ENCODE measurements at places on chromosomes 3 and 15.

DNA sequence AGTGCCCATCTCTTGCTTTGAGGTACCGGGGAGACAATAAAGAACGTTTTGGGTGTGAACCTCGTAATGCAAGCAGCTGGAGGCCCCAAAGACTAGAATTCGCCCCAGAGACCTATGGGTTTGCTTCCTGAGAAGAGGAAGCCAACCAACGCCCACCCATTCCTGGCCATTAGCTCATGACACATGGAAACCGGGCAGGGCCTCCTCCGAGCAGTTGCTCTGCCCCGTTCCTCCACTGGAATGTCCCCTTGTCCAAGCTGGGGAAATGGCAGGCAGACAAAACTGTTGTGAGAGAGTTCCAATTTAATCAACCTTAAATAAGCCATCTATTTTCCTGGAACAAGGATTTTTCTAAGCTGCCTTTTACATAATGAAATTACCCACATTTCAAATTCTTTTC is 250.9 kb upstream of the IGF1R start:
- no peak for DNase-seq

GRCh38 chr3:49339581-49339940 is 292 bp downstream of the USP4 start:
- no peak for DNase-seq

DNA sequence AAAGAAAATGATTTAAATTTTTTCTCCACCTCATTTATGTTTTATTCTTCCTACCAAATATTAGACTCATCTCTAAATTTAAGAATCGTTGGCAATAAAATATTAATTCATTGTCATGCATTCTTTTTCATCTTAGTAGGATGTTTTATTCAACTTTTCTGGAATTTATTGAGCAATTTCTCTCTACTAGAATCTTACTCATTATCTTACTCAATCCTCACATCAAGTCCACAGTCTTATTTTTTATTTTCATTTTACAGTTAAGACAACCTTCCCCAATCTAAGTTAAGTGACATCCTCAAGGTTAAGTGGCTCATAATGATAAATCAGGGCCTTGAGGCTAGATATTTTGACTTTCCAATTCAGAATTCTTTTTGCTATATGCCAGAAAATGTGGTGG is 15.9 kb upstream of the ALDH1A2 start:
- no peak for DNase-seq

DNA sequence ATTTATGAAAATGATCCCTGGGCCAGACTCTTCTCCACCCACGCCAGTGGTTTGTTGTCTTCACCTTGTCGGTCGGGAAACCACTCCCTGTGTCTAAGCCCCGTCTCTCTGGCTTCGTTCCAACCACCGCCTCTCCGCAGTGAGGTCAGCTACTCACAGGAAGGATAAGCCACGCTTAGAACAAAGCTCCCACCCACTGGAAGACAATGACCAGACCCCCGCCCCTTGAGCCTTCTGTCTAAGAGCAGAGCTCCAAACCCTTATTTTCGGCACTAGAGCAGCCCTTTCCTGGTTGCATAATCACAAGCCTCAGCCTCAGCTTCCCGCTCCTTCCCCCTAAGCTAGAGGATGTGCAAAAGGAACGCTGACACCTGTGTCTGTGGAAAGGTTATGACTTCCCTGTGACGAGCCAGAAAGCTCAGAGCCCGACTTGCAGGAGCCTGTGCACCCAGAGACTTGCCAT is 114.9 kb upstream of the MEF2A start:
- DNase-seq: peak; percentile 25

DNA sequence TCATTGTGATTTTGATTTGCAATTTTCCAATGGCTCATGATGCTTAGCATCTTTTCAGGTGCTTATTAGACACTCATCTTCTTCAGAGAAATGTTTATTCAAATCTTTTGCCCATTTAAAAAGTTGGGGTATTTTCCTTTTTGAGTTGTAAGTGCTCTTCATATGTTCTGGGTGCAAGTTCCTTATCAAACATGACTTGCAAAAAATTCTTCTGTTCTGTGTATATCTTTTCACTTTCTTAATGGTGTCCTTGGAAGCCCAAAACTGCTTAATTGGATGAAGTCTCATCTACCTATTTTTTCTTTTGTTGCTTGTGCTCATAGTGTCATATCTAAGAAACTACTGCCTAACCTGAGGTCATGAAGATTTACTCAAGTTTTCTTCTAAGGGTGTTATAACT is 332.8 kb downstream of the PLCL2 start:
- DNase-seq: no peak

DNA sequence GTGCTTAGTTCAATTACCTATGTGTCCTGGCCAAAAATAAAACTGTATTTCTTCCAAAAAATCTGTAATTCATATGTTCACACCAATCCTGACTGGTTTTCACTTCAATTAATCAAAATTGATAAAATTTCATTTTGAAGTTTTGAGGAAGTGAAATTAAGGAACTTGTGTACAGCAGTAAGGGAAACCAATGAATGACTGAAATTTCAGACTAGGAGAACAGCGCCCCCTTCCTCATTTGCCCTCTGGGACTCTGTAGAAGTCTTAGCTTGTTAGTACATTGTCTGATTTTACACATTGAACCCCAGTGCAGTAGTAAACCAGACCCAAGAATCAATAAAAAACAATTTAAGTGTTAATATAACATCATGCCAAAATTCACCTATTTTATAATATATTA is 495.3 kb upstream of the AGTR1 start:
- DNase-seq: no peak

- DNase-seq: no peak
Observed at GRCh38 chr3:181384970-181385369, 326.8 kb upstream of the SOX2 start.

GRCh38 chr3:49397470-49397869 is 14.3 kb downstream of the RHOA start:
- no peak for DNase-seq

DNA sequence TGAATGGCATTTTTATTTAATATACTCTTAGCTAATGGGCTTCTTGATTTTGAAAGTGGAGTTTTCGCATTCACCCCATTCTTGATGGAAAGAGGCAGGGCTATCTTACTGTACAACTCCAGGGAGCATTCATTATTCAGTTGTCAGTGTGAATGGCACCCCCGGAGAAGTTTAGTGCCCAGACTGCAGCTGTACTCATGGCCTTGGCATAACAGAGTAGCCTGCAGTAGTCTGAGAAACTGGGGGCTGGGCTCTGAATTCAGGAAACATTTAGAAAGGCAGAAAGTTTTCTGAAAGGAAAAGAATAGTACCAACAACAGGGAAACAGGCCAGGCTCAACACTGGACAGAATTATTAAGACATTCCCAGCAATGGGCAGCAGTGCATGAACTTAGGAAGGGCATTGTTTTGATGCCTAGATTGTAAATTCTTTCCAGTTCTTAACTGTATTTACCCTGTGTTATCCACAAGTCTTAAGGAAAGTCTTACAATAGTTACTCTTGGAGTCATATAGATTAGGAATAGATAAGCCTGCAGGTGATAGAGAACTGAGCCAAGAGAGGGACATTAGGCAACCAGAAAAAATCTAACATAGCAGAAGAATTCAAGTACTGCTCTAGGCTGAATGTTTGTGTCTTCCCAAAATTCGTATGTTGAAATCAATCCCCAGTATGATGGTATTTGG is 44.4 kb downstream of the TIPARP start:
- DNase-seq: no peak

GRCh38 chr3:42749753-42750231 is 23.3 kb downstream of the CCDC13 start:
- DNase-seq: no peak

DNA sequence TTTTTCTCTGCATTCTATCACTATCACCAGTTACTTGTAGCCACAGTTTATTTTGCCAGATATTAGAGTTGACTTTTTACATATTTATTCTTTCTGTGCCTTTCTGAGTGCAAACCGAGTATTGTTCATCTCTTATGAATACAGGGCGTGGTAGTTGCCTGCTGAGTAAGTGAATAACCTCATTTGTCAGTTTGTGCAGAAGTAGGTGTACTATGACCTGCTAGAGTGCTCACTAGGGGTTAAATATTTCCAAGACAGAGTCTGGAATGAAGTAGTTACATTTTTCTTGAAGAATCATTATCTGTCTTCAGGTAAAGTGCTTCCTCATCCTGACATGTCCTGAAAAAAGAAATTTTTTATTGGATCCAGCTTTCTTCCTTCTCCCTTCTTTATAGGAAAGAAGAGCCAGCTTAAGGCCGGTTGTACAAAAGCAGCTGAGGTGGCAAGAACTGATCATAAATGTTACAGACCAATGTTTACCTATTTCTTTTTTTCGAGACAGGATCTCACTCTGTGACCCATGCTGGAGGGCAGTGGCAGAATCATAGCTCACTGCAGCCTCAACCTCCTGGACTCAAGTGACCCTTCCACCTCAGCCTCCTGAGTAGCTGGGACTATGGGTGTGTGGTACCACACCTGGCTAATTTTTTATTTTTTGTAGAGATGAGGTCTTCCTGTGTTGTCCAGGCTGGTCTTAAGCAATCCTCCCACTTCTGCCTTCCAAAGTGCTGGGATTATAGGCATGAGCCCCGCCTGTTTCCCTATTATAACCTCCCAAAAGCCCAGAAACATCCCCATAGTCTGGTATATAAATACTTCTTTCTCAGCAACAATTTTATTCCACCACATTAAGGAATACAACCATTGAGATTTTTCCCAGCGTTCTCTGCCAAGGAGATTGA is 182.5 kb downstream of the TPRG1 start:
- no peak for DNase-seq

- no peak for DNase-seq
Observed at GRCh38 chr15:46607077-46607476, 972.2 kb downstream of the SQOR start.

GRCh38 chr15:73081321-73081958 is 29.2 kb downstream of the NEO1 start:
- no peak for DNase-seq

- no peak for DNase-seq
Observed at GRCh38 chr15:82828075-82828474, 18.6 kb downstream of the WHAMM start.

DNA sequence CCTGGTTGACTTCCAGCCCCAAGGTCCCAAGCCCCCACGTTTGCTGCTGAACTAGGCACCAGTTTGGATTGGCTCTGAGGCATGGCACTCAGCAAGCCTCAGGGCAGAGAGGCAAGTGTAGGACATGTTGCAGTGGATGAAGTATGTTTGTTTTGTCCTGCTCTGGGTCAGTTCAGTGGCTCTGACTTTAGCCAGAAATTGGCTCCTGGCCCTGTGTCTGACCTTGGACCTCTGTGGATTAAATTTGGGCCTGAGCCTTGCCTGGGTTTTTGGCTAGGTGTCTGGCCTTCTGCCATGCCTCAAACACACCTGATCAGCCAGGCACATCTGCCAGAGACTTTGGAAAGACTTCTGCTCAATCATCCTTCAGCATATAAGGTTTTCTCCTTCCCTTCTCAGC is 3.6 kb upstream of the MRAS start:
- no peak for DNase-seq

- DNase-seq: no peak
Observed at GRCh38 chr3:66693461-66694031, 192.7 kb upstream of the LRIG1 start.

GRCh38 chr3:31043184-31043819 is 148.8 kb upstream of the GADL1 start:
- DNase-seq: no peak

- DNase-seq: peak; percentile 68
Observed at GRCh38 chr3:196528639-196529233, 13.6 kb upstream of the SMCO1 start.

GRCh38 chr15:31970007-31970406 is 60.3 kb upstream of the CHRNA7 start:
- DNase-seq: no peak

- DNase-seq: no peak
Observed at GRCh38 chr3:127015282-127016042, 32.5 kb downstream of the PLXNA1 start.

GRCh38 chr3:75144406-75144805 is 519.7 kb upstream of the FRG2C start:
- no peak for DNase-seq

DNA sequence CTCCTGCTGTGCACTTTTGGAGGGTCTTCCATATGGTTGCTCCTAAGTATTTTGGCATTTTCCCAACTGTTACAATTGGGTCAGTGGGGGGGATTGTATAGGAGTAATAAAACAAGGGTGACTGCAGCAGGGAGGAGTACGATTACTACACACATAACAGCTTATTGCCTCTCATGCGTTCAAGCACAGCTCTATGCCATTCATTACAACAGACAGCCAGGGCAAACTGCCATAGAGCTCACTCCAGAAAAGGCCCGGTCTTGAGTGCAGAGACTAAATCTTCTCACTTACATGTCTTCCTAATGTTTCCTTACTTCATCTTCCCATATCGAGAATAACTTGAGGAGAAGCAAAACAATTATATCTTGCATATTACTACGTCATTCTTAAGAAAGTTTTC is 1.4 kb upstream of the CHMP2B start:
- no peak for DNase-seq

DNA sequence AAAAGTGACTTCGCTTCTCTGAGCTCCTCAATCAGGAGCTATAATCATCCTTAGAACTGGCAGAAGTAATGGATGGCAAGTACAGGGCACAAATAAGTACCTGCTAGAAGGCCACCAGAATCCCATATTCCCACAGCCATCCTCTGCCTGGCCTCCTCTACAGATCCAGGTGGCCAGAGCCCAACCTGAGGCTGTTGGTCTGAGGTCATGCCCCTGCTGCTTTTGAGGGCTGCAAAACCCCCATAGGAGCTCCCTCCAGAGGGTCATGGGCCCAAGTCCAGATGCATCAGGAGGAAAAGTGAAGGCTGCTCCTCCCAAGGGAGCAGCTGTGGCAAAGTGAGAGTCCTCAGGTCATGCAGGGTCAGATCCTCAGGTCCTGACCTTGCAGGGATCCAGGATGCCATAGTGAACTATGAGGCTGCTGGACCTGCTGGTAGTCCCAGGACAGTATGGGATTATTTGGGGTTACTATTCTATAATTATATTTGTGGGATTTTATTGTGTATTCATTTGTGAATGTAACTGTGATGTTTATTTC is 3.0 kb upstream of the PLCD1 start:
- no peak for DNase-seq

DNA sequence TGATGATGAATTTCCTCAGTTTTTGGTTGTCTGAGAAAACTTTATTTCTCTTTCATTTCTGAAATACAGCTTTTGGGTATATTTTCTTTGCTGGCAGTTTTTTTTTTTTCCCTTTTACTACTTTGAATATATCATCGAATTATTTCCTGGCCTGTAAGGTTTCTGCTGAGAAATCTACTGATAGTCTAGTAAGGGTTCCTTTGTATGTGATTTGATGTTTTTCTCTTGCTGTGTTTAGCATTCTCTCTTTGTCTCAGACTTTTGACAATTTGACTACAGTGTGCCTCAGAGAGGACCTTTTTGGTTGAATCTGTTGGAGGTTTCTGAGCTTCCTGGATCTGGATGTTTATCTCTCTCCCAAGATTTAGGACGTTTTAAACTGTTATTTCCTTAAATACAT is 336.0 kb downstream of the CACNA2D3 start:
- DNase-seq: no peak

GRCh38 chr15:70017801-70018200 is 79.9 kb downstream of the TLE3 start:
- no peak for DNase-seq

GRCh38 chr15:62291262-62291661 is 126.2 kb upstream of the C2CD4B start:
- no peak for DNase-seq
